Stimulated activated CD4-positive, alpha-beta T cell treated with anti-CD3 and anti-CD28 coated beads, Interleukin-4, amount 100 ng/mL, for 4 hours (primary cell): ENCODE measurements at places on chromosomes 4 and X.

- DNase-seq = no peak
Observed at GRCh38 chrX:124455966-124456365, 109.6 kb downstream of the SH2D1A start.

DNA sequence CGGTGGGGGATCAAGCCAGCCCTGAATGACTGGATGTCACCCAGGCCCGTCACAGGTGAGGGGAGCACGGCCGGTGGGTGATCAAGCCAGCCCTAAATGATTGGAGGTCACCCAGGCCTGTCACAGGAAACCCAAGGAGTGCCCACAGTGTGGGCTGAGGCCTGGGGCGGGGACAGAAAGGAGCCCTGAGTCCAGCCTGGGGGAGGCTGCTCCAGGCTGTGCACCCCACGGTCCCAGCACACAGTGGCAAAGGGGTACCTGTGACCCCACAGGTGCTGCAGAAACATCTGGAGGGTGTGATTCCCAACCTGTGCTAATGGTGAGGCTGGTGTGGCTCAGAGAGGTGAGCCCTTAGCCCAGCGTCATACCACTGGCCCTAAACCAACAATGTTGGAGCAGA, 6.2 kb upstream of the CPLX1 start:
- DNase-seq = no peak

- DNase-seq = no peak
Observed at GRCh38 chrX:107829878-107830277, 4.2 kb downstream of the MID2 start.

GRCh38 chr4:68360231-68360968, 10.5 kb upstream of the YTHDC1 start:
- DNase-seq = no peak

- DNase-seq = no peak
Observed at GRCh38 chr4:174388461-174389145, 104.9 kb downstream of the CEP44 start.

DNA sequence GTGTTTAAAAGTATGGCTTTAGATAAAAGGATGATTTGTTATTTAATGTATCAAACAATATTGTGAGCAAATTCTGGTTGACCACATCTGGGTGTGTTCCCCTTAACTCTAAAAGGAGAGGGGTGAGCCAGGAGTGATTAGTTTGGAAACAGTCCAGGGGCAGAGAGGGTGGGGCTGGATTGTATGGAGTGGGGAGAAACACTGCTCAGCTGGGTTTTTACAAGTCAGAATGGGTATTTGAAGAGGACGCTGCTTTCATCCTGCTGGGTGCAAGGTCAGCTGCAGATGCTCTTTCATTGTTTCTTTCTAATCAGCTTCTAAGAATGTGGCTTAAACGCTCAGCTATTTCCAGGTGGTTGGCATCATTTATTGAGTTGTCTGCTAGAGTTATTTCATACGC, 82.8 kb upstream of the LIMCH1 start:
- DNase-seq = no peak

GRCh38 chr4:88101165-88101564, 57.3 kb downstream of the ABCG2 start:
- no peak for DNase-seq

- DNase-seq = no peak
Observed at GRCh38 chrX:15356444-15356843, 21.1 kb upstream of the PIGA start.

DNA sequence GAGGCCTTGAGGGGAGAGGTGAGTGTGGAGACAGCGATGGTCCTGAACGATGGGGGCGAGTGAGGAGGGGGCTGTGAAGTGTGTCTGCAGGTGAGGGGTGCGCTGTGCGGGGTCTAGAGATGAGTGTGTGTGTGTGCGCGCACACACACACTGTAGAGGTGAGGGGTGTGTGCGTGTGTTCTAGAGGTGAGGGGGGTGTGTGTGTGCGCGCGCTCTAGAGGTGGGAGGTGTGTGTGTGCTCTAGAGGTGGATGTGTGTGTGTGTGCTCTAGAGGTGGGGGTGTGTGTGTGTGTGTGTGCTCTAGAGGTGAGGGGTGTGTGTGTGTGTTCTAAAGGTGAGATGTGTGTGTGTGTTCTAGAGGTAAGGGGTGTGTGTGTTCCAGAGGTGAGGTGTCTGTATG, 574 bp downstream of the BST1 start:
- no peak for DNase-seq

DNA sequence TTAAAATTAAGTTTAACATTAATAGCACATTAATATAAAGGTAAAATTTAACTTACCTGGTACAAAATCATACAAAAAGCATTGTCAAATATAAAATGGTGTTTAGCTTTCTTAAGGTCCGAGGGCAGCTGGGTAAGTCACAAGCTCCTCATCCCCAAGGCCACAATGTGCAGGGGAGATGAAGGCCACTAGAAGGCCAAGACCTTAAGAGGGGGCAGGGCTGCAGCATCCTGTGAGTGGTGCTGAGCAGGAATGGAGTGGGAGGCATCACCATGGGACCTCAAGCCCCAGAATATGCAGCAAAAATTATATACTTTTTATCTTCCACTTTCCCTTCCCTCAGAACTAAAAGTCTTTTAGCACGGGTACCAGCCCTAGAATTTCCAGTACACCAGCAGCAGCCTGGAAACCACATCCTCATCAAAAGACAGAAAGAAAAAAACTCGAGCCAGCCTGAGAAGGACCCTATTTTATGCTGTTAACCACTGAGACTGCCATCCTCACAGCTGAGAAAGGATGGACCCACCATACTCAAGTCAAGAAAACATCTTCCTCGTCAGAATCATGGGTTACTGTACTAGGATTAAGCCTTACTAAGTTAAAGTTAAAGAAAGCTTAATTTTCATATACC, 13.0 kb upstream of the RHOXF2 start:
- no peak for DNase-seq

DNA sequence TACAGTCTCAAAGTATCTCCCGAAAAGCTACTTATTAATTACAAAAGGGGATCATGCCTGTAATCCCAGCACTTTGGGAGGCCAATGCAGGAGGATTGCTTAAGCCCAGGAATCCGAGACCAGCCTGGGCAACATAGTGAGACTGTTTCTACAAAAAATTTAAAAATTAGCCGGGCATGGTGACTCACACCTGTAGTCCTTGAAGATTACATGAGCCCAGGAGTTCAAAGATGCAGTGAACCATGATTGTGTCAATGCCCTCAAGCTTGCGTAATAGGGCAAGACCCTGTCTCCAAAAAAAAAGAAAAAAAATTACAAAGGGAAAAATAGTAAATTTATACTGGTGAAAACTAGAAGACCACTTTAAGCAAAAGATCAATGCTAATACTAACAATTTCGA, 3.3 kb upstream of the PORCN start:
- no peak for DNase-seq

DNA sequence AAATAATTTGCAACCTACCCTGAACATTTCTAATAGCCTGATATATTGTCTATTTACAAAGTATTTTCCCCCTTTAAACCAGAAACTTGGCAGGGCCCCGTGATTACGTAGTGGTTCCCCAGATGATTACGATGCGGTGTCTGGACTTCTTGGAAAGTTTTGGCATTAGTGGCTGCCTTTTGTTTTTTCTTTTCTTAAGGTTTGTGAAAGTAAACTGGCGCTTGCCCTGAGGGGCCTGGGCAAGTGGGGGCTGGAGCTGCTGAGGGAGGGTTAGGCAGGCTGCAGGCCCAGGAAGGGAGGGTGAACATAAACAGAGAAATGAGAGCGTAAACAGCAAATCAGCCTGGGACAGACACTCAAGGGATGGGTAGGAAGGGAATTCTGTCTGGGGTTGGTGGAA, 123.6 kb upstream of the MSX1 start:
- DNase-seq = no peak

DNA sequence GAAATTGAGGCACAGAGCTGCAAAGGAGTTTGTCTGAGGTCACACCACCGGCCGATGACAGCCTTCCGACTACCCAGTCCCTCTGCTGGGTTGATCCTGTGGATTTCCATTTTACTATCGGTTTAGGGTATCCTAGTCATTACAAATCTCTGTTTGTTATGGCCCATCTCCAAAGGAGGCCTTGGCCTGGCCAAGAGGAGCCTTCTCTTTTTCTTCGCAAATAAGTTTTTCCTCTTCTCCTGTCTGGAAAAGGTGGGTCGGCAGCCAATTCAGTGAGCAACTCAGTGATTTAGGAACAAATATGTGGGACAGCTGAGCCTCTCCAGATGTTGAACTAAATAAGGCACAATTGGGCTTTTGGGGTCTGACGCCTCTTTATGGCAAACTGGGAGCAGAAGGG, 169.2 kb upstream of the RBPJ start:
- no peak for DNase-seq

GRCh38 chr4:53777244-53777984, 186.1 kb upstream of the LNX1 start:
- DNase-seq = no peak

DNA sequence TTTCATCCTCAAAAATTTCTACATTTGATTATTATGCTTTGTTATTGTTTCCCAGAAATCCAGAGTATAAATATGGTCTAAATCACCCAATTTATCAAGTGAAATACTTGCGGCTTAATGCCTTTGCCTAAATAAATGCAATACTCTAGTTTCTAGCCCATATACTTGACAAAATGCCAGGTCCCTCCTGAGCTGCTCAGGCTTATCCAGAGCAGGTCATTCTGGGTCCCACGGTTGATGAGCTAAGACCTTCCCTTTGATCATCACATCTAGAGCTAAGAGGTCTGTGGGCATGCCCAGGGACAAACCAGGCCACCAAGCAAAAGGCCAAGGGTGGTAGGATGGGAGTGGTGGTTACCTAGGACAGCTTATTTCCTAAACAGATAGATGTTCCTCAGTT, 180.1 kb downstream of the SMIM20 start:
- DNase-seq = no peak

GRCh38 chr4:121053601-121054143, 18.7 kb downstream of the NDNF start:
- DNase-seq = no peak

DNA sequence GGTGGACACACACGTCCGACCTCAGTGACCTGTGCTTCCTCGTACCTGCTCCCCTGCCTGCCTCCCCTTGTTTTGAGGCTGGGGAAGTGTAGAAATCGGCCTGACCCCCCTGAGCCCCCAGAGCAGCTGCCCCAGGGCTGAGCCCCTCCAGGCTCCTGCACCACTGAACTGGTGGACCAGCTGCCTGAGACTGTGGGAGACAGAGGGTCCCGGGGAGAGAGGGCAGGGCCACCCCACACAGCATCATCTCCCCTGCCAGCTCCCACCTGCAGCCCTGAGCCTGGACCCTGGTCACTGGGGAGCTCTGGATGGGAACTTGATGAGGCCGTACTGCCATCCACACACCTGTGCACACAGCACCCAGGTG, 15.0 kb upstream of the NAT8L start:
- DNase-seq = no peak

DNA sequence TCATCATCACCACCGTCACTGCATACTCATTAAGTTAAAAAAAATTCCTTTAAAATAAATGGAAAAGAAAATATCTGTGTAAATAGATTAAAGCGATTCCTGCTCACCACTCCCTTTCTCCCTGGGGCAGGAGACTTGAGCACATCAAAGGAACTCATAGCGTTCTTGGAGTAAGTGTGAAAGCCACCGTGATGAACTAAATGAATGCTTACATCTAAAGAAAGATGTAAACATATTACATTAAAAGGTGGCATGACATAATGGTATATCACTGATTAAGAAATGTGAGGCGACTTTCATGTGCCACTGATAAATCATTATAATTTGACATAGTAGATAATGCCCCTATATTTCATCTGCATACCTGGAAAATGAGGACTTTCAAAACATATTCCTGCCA, 92.0 kb downstream of the SNCA start:
- no peak for DNase-seq

DNA sequence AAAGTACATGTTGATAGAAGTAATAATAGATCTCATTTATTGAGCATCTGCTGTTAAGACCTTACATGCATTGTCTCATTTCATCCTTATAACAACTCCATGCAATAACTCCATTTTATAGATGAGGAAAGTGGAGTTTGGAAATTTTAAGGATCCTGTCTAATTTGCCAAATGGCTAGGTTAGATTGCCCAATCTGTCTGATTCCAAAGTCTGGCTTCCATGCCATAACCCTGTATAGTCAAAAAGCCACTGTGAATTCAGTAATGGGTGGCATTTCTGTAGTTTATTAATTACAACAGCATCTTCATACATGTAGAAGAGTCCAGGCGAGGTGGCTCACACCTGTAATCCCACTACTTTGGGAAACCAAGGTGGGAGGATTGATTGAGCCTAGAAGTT, 8.8 kb upstream of the ELOVL6 start:
- DNase-seq = no peak

GRCh38 chr4:72376901-72377300, 192.1 kb downstream of the ADAMTS3 start:
- DNase-seq = no peak

GRCh38 chr4:165326831-165327210, 648 bp upstream of the MSMO1 start:
- DNase-seq = no peak

DNA sequence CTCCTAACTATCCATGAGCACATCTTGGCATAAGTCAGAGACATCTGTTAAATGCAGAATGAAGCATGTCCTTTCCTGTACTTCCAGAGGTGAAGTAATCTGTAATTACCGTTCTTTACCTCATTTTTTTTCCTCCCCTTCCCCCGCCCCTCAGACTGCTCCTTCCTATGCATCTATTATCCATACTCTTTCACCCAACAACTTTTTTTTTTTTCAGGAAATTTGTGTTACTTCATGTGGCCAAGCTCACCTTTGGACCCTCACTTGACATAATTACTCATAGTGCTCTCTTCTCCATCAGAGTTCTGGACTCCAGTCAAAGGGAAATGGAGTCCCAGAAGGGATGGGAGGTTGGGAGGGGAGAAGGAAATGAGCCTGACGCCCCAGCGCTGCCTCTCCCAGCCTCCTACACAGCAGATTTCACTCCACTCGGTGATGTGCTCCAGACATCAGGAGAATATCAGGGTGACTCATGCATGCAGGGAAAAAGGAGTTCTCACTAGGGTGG, 568.8 kb downstream of the STIM2 start:
- no peak for DNase-seq

- DNase-seq = no peak
Observed at GRCh38 chrX:107773206-107773605, 2.4 kb downstream of the TSC22D3 start.

- DNase-seq = no peak
Observed at GRCh38 chrX:121221322-121221977, 174.0 kb downstream of the GLUD2 start.

- no peak for DNase-seq
Observed at GRCh38 chr4:68175562-68176155, 46.0 kb upstream of the TMPRSS11F start.

DNA sequence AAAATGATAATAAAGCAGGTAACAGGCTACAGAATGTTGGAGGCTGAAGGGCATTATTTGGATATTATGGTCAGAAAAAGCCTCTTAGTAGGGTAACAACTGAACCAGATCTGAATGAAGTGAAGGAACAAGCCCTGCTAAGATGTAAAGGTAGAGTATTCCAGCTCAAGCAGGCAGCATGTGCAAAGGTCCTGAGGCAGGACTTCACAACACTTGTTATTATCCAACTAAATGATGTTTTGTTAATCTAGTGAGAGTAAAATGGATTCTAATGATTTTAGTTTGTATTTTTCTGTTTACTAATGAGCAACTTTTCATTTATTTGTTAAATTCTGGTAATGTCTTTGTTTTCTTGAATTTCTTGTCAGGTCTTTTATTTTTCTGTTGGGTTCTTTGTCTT, 35.7 kb downstream of the RAB33B start:
- DNase-seq = no peak

- DNase-seq = no peak
Observed at GRCh38 chr4:46390355-46391058, 579 bp upstream of the GABRA2 start.

GRCh38 chrX:55648434-55648833, 25.2 kb downstream of the FOXR2 start:
- no peak for DNase-seq
